PC-3 (cell line): ENCODE measurements at places on chromosomes 5 and 9. TPM values are rescaled to one million over a fixed set of nuclear protein-coding genes. Genes with fewer than 3 reads are reported as not detected.
A peak's percentile ranks its signal among the peaks of the same experiment; 100 is the strongest.

OR1J1 gene
- total RNA-seq, result not detected in 2 replicates

TSSK1B gene
- total RNA-seq, result 0.33 TPM in 1 of 2 replicates, not detected in the other

STK32A gene
- total RNA-seq, result 0.92 and 6.8 TPM in 2 replicates

DNA sequence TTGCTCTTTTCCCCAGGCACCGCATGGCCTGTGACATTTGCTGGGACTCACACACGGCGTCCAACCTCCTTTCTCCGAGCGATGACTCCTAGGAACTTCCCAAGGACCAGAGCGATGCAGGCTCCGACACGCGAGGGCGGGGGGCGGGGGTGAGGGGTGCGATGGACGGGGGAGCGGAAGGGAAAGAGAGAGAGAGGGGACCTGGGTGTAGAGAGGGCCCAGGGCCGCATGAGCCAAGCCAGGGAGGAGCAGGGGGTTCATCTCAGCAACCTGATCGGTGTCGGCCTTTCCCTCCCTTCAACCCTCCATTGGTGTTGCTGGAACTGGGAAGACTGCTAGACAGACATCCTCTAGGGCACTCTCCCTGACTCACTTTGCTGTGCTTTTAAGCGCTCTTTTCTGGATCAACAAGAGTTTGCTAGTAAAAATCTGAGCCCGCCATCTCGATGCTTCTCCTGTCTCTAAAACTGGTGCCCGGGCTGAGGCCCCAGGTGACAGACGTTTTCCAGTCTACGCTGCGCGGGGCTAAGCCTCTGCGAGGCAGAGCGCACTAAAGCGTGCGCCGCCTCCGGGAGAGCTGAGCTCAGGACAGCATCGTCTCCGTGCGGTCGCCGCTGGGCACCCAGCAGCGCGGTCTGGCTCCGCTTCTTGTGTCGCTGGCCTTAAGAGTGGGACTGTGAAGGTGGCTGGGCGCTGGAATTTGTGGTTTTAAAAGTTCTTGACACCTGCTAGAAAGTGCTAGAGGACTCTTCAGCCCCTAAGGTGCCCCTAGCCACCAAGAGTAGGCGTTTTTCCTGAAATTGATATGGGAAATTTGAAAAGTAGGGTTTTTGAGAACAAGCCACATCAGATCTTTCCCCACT, 1.0 kb upstream of the TSLP start:
- H3K4me1 ChIP-seq, result peaks cover 8% of the 10 kb centered on the region
- no peaks in the 10 kb centered on the region for H3K27me3 ChIP-seq
- no peak overlapping the region for H3K27ac ChIP-seq
- DNase-seq, result no peak
- no peak overlapping the region for H3K4me3 ChIP-seq

DNA sequence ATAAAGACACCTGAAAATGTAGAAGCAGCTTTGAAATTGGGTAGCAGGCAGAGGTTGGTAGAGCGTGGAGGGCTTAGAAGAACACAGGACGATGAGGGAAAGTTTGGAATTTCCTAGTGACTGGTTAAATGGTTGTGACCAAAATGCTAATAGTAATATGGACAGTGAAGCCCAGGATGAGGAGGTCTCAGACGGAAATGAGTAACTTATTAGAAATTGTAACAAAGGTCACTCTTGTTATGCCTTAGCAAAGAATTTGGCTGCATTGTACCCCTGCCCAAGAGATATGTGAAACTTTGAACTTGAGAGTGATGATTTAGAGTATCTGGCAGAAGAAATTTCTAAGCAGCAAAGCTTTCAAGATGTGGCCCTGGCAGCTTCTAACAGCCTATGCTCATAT, 382.5 kb downstream of the KCNN2 start:
- H3K4me3 ChIP-seq, result no peak overlapping the region
- H3K27me3 ChIP-seq, result no peaks in the 10 kb centered on the region
- no peaks in the 10 kb centered on the region for H3K4me1 ChIP-seq
- peak; percentile 19 for DNase-seq
- no peak overlapping the region for H3K27ac ChIP-seq
- no peaks in the 10 kb centered on the region for H3K36me3 ChIP-seq

PRRX2 gene
- 0.47 and 1.3 TPM in 2 replicates for total RNA-seq

GRCh38 chr5:151047814-151048425, 27.5 kb downstream of the GPX3 start:
- peak; percentile 22 for DNase-seq
- H3K4me1 ChIP-seq, result no peaks in the 10 kb centered on the region
- no peak overlapping the region for H3K27ac ChIP-seq
- H3K36me3 ChIP-seq, result peaks cover 44% of the 10 kb centered on the region

- no peak overlapping the region for H3K4me3 ChIP-seq
- H3K4me1 ChIP-seq, result no peaks in the 10 kb centered on the region
- no peak overlapping the region for H3K27ac ChIP-seq
- no peaks in the 10 kb centered on the region for H3K27me3 ChIP-seq
- no peak for DNase-seq
Measured at GRCh38 chr9:97752274-97752673, 55.1 kb upstream of the XPA start.

- H3K27ac ChIP-seq, result no peak overlapping the region
- no peaks in the 10 kb centered on the region for H3K4me1 ChIP-seq
- DNase-seq, result no peak
- peak overlapping the region; percentile 60; the same call in 1 of the 2 replicates for H3K4me3 ChIP-seq
Measured at GRCh38 chr9:98708103-98708932, 417 bp downstream of the GABBR2 start.
